Amniotic stem cell (primary cell): ENCODE measurements at places on chromosomes 5 and 9.

DNA sequence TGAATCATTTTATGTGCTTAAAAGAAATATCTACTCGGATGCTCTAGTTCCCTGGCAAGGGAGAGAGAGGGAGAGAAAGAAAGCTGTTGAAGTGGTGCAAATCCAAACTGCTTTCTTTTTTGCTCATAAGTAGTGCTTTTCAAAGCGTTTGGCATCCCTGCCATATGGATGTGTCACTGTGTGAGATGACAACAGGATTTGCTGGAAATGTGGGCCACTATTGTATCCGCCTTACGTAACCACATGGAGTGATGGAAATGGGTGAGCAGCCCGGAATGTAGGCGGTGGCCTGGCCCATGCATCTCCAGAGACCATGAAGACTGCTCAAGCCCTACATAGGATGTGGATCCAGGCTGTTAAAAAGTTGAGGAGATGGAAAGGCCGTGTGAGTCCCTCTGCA, 30.8 kb downstream of the TJP2 start:
- no peak for DNase-seq

DNA sequence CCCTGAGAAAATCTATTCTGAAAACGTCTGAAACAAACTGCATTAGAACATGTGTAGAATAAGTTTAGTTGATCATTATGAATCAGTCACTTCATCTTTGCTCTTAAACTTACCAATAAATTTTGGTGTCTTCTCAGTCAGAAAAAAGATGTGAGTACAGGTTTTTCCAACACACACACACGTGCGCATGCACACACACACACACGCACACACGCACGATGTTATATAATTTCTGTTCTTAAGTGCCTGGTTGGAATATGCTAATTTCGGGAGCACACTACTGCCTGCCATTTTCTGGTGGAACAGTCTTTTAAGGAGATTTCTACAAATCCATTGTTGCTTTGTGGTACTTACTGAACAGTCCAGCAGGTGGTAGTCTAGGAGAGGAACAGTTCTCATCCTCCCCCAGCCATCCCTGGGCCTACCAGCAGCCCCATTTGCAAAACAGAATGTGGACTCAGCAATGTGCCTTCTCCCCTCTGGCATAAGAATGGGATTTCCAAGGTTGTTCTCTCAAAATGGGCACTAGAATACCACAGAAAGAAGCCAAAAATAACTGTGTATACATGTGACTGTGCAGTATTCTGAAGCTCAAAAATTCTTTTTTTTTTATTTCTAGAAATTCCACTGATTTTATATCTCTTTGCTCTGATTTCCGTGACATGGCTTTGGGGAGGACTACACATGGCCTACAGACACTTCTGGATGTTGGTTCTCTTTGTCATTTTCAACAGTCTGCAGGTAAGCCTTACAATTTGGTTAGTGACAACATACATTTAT, 281.3 kb downstream of the ARRDC3 start:
- DNase-seq, result peak; percentile 69

GRCh38 chr5:136639616-136640015, 274.3 kb upstream of the TRPC7 start:
- no peak for DNase-seq

- no peak for DNase-seq
Measured at GRCh38 chr5:171649075-171649401, 136.6 kb upstream of the SMIM23 start.

DNA sequence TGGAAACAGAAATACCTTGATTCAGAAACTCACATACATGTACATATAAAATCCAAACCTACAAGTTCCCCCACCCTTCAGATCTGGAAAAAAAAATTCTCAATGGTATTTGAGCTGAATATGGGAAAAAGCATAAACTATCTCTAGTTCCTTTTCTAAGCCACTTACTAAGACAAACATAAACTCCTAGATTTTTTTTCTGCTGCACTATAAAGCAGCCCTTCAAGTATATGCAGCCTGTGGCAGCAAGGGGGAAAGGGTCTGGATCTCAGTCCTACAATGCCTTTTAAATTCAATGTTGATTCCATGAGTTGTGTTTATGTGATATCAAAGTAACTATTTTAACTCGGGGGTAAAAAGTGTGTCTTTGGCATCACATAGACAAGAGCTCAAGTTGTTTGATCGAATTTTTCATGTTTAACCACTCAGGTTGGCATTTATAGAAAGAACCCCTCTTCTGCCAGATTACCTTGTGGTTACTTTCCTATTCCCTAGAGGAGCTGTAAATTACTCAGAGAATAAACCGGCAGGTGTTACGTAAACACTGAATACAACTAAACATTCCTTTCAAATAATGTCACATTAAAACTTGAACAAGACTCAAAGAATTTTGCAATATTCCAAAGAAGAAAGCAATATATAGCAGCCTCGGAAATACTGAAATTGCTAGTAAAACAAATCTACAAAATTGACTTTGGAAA, 91.8 kb upstream of the FER start:
- no peak for DNase-seq
